Psoas muscle (tissue), 8 donors: ENCODE measurements at places on chromosomes 12 and 14. TPM values are rescaled to one million over a fixed set of nuclear protein-coding genes. Genes with fewer than 3 reads are reported as not detected.
A peak's percentile ranks its signal among the peaks of the same experiment; 100 is the strongest.

- DNase-seq: no peak
These were observed 706 bp upstream of the DIO2 start for GRCh38 chr14:80212023-80212397.

- no peak for DNase-seq
These were observed 513.0 kb downstream of the DIO2 start for GRCh38 chr14:79698298-79698711.

- no peak for DNase-seq
These were observed 207.5 kb upstream of the PELI2 start for GRCh38 chr14:55910601-55911243.

DNA sequence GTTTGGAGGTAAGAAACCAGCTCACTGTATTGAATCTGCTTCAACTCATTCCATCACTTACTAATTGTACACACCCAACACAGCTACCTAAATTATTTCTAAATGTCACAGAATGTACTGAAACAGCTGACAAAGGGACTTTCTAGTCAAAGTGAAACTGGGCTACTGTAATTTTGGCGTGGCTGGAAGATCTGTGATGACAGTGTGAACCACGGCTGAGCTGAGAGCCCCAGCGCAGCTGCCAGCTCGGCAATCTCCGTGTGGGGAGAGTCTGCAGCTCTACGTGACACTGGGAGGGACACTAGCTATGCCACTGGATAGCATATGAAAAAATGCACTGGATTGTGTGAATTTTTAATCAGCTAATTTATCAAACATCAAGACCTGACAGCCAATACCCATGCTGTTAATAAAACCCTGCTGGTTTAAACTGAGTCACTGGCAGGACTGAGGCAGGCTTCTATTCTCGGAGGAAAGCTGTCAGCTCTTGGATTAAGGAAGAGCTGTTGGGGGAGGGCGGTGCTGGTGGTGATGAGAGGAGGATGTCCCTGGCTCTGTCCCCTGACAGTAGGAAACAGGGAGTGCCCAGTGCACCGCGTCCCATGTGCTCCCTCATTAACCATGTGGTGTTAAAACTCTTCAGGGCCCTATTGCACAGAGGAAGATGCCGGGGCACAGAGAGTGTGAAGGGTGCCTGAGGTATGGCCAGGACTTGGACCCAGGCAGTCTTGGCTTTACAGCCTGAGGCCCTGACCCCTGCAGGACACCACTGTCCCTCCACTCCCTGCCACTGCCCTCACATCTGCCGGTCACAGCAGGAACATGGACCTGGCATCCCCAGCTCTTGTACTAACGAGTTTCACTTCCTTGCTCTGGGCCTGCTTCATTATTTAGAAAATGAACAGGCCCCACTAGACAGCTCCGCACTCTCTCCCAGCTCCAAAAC, 13.3 kb downstream of the SLC15A4 start:
- DNase-seq: peak; percentile 79

GRCh38 chr12:127051139-127051538, 1215.8 kb upstream of the TMEM132C start:
- DNase-seq: no peak

DNA sequence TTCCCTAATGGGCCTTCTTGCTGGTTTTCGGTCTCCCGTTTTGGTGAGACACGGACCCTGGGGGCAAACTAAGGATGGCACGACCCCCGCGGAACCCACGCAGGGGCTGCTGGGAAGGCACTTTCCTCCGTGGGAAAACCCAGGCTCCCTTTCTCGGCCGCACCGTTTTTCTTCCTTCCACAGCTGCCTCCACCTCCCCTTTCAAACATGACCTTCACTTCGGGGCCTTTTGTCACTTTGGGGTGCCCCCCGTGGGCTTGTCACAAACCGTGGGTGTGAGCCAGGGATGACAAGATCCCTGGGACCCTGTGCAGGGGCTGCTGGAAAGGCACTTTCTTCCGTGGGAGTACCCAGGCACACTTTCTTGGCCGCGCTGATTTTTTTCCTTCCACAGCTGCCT, 268.7 kb downstream of the ALG10 start:
- DNase-seq: no peak

GRCh38 chr14:61569308-61569707, 126.0 kb upstream of the HIF1A start:
- DNase-seq: no peak

DNA sequence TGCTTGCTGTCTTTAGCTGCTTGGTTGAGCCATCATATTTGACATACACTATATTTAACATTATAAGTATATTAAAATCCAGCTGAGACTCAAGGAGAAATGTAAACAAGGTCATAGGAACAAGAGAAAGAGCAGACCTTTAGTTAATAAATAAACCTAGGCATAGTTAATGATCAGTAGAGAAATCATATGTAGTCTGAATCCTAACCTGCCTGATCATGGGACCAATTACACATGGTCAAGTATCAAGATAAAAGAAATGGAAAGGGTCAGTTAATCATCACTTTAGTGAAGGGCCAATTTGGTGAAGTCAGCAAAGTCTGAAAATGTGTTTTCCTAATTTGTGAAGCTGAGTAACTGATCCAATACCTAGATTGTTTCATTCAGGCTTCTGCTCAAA, 7.5 kb downstream of the RNF212B start:
- DNase-seq: no peak

DNA sequence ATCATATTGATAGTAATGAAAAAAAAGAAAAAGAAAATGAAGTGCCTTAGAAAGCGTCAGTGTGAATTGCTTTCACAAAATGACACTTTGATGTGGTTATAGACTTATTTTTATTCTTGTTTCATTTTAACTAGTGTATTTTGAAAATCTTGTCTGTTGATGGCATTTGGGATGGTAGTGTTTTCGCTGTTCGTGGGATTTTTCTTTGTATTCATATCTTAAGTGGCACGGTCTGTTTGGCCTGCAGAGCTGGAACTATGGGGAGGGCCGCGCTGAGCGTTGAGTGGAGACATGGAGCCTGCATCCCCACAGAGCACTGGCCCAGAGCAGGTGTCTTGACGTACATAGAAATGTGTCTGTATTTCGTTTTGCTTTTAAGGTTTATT, 61.6 kb downstream of the WDR20 start:
- DNase-seq: no peak

DNA sequence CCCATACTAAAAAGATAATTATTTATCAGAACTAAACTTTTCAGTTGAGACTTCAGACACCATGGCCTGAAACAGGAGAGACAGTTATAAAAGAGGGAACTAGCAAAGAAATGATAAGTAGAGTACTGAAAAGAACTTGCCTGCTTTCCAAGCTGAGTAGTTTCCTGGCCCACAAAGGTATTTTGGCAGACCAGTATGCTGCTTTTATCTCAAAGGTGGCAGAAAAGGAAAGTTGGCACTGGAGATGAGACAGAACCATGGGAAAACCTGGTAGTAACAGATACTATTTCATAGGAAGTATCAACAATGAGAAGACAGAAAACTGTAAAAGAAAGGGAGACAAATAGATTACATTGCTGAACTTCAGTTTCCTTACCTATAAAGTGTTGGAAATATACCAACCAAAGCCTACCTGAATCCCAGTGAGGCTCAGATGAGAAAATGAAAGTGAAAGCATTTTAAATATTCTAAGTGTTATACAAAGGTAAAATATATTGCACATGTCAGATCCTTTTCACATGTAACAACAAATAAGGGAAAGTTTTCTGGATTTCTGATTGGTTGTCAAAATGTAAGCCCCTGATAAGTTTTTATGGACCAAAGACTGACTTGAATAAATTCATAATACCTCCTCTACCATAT, 155.3 kb upstream of the FSCB start:
- no peak for DNase-seq

DNA sequence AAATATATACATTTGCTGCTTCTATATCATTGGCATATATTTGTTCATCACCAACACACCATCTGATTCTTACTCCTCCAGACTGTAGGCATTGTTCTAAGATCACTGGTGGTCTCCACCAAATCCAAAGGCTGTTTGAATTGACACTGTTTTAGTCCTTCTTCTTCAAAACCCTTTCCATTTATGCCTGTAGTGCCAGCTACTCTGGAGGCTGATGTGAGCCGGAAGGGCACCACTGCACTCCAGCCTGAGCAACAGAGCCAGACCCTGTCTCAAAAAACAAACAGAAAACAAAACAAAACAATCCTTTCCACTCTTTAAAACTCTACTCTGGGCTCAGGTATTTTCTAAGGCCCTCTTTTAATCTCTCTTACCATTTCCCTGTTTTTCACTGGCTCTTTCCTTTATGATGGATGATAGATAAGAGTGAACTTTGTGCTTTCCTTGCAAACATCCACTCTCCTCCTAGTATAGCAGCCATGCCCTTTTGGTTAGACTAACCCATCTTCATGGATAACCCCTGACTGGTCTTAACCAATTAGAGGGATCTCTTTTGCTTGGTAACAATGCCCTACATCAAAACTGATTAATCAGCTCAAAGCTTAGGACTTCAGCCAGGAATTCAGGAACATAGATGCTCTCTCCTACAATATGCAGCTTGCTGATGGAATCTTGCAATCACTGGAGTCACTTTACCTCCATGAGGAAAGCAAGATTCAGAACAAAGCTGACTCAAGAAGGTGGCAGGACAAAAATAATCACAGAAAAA, 24.9 kb downstream of the SPTSSA start:
- no peak for DNase-seq

DNA sequence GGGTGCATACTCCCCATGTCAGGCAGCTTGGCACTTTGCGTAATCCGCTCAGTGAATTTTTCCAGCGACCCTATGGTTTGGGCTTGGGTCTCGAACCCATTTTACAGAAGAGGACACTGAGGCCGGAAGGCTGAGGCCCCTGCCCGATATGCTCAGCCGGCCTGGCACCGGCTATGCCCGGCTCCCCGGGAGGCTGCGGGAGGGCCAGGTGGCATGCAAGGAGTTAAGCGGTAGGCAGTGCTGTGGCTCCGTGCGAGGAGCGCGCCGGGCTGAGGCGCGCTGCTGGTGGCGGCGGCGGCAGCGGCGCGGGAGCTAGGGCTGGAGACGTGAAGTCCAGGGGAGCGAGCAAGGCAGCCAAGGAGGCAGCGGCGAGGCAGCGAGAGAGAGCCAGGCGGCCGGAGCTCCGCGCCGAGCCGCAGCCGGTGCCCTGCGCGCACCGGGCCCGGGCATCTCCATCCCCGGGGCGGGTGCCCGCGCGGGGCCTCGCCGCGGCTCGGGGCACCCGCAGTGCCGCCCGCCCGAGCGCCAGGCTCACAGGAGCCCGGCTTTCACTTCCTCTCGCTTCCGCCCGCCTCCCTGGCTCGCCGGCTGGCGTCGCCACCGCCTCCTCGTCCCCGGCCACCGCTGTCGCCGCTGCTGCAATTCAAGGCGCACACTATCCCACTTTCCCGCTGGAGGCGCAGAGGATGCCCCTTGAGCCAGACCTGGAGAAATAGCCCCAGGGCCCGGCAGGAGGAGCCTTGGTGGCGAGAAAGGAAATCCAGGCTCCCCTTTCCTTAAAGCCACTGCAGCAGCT, at the start of gene WSCD2:
TSS of gene WSCD2 (plus strand) at position 272 of the 796 bp plus-strand sequence. CDS start 66,545 bp downstream, outside the sequence.
- peak; percentile 62 for DNase-seq

DNA sequence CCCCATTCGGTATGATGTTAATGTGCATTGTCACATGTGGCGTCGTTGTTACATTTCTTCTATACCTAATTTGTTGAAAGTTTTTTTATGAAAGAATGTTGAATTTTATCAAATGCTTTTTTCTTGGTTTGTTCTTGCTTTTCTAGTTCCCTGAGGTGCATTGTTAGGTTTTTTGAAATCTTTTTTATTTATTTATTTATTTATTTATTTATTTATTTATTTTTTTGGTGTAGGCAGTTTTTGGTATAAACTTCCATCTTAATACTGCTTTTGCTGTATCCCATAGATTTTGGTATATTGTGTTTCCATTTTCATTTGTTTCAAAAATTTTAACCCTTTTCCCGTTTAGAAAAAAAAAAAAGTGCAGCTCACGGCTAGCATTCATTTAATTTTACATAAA, 121.1 kb upstream of the HMGA2 start:
- no peak for DNase-seq

DPPA3 gene
- polyA plus RNA-seq: not detected

PRKCH gene
- 6.2 TPM for polyA plus RNA-seq

AQP2 gene
- polyA plus RNA-seq: not detected

SRGAP1 gene
- 5.1 TPM for polyA plus RNA-seq

PIK3C2G gene
- not detected for polyA plus RNA-seq

HOXC4 gene
- polyA plus RNA-seq: 1.1 TPM

GARIN6 gene
- polyA plus RNA-seq: not detected
